Lung (tissue), 17 donors: ENCODE measurements at places on chromosomes 1 and 21.

DNA sequence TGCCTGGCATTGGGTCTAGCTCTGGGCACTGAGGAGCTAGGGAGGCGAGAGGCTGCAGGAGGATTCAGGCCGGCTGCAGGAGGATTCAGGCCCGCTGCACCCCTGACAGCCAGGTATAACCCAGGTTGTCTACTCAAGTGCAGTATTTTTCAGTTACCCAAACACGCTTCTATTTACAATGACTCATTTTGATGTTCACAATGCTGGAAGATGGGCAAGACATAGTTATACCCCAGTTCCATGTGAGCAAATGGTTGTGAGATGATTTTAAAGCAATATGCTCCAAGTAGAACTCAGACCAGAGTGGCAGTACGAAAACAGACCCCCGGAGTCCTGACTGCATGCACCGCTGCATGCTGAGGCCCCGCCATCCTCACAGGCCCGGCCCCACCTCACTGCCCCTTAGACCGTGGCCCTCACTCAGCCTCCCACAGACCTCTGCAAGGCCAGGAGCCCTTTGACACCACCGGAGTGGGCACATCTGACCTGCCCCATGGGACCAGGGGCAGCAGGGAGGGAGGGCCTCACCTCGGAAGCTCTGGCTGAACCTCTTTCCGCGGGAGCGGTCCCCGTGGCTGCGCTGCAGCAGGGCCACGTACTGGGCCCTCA lies 553 bp downstream of the LEFTY1 start:
- DNase-seq: no peak

GRCh38 chr1:6168947-6169586 lies 11.1 kb downstream of the CHD5 start:
- no peak for DNase-seq

GRCh38 chr1:229047840-229048620 lies 222.9 kb upstream of the RAB4A start:
- no peak for DNase-seq

DNA sequence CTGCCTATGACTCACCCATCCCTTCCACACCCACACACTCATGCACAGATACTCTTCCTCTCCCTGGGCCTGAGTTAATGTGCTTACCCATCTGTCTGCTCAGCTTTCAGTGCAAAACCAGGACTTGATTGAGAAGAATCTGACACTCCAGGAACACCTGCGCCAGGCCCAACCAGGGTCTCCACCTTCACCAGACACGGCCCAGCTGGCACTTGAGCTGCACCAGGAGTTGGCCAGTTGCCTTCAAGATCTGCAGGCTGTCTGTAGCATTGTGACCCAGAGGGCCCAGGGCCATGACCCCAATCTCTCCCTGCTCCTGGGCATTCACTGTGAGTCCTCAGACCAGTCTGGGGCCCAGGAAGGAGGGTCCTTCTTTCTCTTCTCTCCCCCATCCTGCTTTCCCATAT lies 3.5 kb upstream of the SH3BGRL3 start:
- no peak for DNase-seq

DNA sequence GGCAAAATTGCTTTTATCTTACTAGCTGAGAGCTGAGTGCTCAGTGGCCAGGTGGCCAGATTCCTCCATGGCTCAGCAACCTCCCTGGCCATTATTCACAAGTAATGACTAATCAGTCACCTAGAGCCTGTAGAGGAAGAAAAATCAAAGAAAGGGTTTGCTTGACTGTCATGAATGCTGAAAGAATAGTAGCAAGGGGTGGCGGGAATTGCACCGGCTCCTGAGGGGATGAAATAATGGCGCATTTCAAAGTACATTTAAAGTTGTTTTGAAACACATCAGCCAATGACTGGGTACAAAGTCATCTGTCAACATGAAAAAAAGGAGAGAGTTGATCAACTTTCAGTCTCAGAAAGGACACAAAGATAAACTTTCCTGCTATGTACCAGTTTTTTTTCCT lies 99.5 kb downstream of the OMA1 start:
- DNase-seq: no peak

DNA sequence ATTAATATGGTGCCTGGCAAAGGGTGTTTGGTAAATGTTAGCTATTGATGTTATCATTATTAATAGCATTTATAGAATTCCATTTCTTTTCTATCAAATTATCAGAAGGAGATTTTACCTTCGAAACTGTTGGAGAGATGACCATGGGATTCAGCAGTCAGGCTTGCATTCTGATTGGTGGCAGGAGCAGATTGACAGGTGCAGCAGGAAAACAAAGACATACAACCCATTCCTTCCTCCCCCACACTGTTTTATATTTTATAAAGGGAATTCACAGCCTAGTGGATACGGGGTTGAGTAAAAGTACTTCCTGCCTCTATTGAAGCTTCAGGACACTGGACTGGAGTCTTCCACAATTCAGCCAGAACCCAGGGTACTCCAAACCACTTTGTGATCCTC lies 55.1 kb upstream of the SYT14 start:
- DNase-seq: no peak

DNA sequence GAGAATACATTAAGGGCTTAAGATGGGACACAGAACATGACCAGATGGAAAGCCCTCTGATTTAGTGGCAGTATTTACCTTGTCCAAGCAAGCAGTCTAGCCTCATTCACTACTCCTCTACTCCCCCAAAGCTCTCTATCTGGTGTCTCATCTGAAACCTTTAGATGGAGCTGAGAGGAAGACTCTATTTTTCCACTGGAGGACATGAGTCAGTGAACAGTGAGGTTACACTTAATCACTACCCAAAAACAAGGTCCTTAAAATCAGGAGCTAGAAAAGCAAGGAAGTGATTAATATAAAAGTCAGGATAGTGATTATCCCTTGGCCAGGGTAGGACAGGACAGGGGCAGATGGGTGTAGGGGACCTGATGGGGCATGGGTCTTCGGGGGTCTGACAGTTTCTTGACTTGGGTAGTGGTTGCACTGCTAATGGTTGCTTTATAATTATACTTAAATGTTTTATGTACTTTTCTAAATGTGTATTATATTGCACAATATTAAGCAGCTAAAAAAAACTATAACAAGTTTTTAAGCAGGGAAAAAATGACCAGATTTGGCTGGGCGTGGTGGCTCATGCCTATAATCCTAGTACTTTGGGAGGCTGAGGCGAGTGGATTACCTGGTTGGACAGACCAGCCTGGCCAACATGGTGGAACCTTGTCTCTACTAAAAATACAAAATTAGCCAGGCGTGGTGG lies 3.0 kb downstream of the PTPN22 start:
- no peak for DNase-seq

DNA sequence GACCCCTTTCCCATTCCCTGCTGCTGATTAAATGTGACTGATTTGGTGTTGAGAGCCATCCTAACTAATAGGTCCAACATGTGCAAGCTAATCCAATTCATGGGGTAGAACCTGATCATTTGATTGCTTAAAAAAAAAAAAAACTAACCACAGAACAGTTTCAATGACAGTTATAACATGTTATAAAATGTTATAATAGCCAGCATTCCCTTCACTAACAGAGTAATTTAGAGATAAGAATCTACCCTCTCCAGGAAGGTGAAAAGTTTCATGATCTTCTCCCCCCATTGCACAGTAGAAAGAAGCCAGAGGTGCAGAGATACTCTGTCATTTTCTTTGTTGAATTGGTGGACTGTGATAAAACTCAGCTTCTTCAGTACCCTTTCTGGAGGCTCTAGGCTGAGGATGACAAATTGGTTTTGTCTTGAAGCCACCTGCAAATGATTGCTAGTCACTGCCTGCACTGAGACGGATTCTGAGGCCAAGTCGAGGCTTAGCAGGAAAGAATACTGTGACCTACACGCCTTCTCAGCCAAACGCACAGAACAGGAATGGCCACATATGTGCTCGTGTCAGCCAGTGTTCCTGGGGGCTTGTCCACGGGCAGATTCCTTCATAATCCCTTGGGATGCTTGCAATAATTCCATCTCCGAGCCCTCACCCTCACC lies 215.7 kb upstream of the IRF2BP2 start:
- no peak for DNase-seq

- DNase-seq: peak; percentile 76
These were observed 19.8 kb upstream of the THRAP3 start for GRCh38 chr1:36204347-36204909.

DNA sequence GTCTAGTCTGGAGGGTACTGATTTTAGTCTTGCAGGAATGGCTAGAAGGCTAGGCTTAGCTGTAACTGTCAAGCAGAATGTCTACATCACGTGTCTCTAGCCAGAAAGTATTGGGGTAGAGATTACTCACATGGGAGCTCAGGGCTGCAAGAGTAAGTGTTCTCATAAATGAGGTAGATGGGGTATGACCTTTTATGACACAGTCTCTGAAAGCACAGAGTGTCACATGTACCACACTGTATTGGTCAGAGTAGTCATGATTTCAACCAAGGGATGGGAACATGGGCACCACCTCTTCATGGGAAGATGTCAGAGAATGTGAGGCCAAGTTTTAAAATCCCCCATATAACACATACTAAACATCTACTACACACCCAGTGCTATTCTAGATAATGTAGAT lies 2.9 kb downstream of the FYB2 start:
- DNase-seq: no peak

- no peak for DNase-seq
These were observed 2.1 kb downstream of the TCHHL1 start for GRCh38 chr1:152086760-152087159.

DNA sequence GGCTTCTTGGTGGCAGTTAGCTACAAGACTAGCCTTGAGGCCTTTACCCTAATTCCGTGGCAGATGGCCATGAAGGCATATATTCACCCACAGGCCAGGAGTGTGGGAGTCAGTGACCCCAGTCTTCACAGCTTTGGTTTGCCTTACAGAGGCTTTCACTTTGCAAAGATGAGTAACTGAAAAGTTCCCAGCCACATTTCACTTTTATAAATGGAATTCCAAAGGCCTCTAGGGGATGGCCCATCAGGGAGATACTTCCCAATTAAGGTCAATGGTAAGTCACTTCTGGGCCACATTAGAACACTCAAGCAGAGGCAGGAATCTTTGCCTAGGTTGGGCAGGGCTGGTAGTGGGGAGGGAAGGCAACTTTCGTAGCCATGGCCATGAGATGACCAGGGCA lies 13.1 kb upstream of the HEYL start:
- no peak for DNase-seq

DNA sequence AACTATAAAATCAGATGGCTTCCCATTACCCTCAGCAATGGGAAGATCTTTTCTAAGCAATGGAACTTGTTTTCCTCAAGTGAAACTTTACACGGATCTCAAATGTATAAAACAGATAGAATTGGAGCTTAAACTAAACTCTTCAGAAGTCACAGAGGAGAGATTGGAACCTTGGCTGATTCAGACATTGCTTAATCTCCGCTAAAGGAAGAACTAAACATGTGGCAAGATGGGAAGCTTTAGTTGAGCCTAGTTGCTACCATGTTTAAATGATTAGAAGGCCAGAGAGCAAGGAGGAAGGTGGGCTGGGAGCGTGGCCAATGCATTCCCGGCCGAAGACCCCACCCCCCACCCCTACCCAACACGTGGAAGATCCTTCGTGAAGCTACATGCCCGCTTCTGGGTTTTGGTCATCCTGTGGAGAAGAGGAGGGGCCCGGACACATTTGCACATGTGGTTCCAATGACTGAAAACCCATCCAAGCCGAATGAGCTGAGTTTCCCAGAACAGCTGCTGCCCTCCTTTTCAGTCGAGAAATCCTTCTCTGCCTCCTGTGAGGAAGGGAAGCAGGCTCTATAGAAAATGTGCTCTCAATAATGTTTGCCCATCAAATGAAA lies 164.3 kb downstream of the MIS18A start:
- no peak for DNase-seq

- DNase-seq: no peak
These were observed 570.5 kb downstream of the PTPRU start for GRCh38 chr1:29806646-29807319.

DNA sequence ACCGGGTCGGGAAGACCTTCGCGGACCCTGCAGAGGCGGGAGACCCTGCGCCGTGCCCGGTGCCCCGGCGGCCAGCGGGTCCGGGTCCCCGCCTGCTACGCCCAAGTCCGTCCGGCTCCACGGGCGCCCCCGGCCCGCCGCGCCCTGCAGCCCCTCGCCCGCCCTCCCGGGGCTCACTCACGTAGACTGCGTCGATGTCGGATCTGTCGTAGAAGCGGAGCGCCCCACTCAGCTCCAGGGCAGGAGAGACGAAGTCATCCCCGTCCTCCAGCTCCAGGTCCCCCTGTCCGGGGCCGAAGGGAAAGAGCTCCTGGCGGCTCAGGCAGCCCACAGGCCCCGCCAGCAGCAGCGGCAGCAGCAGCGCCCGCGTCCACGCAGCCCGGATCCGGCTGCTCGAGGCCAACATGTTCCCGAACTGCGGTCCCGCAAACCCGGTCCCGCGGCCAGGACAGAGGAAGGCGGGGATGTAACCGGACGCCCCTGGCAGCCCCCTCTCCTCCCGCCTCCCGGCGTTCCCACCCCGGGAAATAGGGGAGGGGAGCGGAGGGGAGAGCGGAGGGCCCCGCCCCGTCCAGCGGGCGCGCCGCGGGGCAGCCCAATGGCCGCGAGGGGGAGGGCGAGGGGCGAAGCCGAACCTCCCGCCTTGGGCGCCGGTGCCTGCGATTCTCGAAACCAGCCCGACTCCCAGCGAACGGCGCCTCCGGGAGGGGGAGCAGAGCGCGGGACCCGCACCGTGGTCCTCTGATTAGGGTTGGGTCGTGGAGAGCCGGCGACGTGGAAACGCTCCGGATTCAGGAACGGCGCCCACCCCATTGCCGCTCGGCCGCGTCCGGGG lies at the start of gene NID1:
NID1 (minus strand) TSS at position 417 of the 835 bp plus-strand sequence; CDS start at position 406, 11 bp downstream.
- peak; percentile 93 for DNase-seq

GRCh38 chr1:234551032-234551378 lies 59.0 kb downstream of the IRF2BP2 start:
- no peak for DNase-seq

GRCh38 chr21:17673261-17674020 lies 60.7 kb upstream of the BTG3 start:
- DNase-seq: no peak

GRCh38 chr1:157437296-157437695 lies 115.0 kb downstream of the FCRL5 start:
- no peak for DNase-seq

GRCh38 chr1:71787699-71788098 lies 494.6 kb downstream of the NEGR1 start:
- no peak for DNase-seq

DNA sequence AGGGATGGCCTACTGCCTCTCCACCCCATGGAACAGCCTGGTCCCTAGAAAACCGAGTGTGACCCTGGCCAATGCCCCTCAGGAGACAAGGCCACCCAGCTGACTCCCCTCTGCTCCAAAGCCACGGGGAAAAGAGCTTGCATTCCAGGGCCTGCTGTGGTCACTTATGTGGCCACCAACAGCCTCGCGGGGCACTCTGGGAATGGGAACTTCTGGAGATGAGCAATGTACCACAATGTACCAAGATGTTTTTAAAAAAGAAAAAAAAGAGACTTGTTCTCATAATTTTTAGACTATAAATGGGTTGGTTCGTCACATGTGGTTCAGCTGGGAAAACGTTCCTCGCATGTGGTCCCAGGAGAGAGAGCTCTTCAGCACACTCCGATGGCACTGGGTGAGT lies 62.8 kb downstream of the SLC66A1 start:
- no peak for DNase-seq

GRCh38 chr1:186848509-186849130 lies 19.9 kb downstream of the PLA2G4A start:
- DNase-seq: no peak

GRCh38 chr1:220113136-220113695 lies 19.3 kb downstream of the IARS2 start:
- DNase-seq: no peak
